Hepatocyte (in vitro differentiated cells): ENCODE measurements at places on chromosomes 12 and 14.

GRCh38 chr12:19205120-19205519, 75.6 kb downstream of the PLEKHA5 start:
- DNase-seq: no peak

GRCh38 chr12:96218989-96219678, 25.0 kb downstream of the ELK3 start:
- DNase-seq: no peak

DNA sequence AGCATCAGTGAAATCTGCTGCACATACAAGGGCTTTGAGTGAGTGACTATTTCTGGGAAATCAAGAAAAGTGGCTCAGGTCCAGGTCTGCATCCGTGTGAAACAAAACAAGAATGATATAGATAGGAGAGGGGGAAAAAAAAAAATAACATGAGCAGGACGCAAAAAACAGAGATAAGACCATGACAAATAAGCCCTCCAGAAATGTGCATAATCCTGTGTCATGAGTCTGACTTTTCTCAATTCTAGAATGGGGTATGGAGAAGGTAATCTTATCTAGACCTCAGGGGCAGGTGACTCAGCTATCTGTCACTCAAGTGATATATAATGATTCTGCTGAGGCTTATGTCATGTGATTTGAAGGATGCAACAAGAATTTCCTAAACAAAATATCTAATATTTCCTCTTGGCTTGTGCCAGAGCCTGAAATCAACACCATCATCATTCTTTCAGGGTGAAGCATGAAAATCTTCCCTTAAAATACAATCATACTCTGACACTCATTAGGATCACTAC, 250.0 kb downstream of the PHLDA1 start:
- peak; percentile 53 for DNase-seq

GRCh38 chr14:61941421-61942150, 179.4 kb downstream of the SNAPC1 start:
- no peak for DNase-seq

DNA sequence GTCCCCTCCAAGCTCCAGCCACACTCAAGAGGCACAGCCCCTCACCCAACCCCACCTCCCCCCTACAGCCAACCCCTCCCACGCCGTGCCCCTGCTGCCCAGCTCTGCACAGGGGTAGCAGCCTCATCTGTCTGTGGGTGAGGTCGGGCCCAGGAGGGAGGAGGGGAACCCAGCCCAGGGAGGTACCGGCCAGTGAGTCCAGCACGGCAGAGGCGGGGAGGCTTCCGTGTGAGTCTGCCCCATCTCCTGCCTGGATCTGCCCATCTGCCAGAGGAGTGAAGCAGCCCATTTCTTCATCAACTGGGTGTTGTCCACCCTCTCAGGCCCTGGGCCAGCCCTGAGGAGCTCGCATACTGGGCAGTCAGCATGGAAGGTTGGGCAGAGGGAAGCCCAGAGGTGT, 54.2 kb downstream of the CCNK start:
- no peak for DNase-seq

- peak; percentile 62 for DNase-seq
These were observed 32.9 kb downstream of the ARID2 start for GRCh38 chr12:45762185-45763110.

DNA sequence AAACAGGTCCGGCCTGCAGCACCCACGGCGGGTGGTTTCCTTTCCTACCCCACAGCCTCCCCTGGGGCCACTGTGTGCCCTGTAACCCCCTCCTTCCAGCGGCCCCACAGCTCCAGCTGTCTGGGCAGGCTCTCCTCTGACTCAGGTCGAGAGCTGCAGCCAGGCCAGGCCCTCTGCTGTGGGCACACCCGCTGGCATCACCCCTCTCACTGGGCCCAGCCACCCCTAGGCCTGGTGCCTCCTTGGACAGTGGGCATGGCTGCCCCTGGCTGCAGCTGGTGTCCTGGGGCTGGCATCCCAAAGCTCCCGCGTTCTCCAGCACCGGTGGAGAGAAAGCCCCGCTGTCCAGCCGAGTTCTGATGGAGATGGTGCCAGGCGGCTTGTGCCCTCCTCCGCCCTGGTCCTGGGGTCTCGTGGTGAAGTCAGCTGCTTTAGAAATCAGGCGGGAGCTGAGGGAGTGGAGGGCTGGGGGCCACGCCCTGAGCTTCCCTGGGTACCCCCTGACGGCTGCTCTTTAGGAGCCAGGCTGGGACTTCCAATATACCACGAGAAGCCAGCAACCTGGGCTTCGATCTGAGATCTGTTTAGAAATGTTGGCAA, 114.9 kb downstream of the KIF26A start:
- no peak for DNase-seq

GRCh38 chr14:91417120-91417982, at the start of gene CCDC88C:
Gene CCDC88C, minus strand, starts transcription at chr14:91417820. Its CDS starts 130 bp downstream, at chr14:91417690.
- peak; percentile 86 for DNase-seq

GRCh38 chr14:23660290-23661226, 24.4 kb downstream of the DHRS2 start:
- DNase-seq: no peak

- DNase-seq: no peak
These were observed 408.9 kb downstream of the NAV3 start for GRCh38 chr12:78239544-78239943.
